ENCODE measurements at places on chromosomes 11 and 22.

- no peak for DNase-seq
These were observed 29.8 kb downstream of the SIK3 start for GRCh38 chr11:117068303-117068860.

- DNase-seq, result no peak
These were observed 122.9 kb downstream of the MAML2 start for GRCh38 chr11:96219981-96220623.

DNA sequence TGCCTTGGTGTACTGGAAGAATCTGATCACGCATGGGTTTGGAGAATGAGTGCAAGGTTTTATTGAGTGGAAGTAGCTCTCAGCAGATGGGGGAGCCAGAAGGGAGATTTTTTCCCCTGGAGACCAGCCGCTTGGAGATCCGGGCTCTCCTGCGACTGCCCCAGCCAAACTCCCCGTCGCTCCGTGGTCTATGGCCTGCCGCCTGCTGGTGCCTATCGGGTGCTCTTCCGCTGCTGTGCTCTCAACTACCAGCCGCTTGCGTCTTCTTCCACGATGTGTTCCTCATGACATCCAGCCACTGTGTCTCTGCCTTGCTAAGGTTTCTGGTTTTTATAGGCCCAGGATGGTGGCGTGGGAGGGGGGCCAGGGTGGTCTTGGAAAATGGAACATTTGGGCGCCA lies 145.6 kb upstream of the UBASH3B start:
- no peak for DNase-seq

- no peak for DNase-seq
These were observed 7.4 kb downstream of the PLXNB2 start for GRCh38 chr22:50299785-50300619.

DNA sequence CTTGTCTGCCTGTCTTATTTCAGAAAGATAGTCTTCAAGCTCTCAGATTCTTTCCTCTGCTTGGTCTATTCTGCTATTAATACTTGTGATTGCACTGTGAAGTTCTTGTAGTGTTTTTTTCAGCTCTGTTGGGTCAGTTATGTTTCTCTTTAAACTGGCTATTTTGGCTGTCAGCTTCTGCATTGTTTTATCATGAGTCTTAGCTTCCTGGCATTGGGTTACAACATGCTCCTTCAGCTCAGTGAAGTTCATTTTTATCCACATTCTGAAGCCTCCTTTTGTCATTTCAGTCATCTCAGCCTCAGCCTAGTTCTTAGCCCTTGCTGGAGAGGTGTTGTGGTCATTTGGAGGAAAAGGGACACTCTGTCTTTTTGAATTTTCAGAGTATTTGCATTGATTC lies 15.5 kb upstream of the DEPDC7 start:
- DNase-seq, result no peak

DNA sequence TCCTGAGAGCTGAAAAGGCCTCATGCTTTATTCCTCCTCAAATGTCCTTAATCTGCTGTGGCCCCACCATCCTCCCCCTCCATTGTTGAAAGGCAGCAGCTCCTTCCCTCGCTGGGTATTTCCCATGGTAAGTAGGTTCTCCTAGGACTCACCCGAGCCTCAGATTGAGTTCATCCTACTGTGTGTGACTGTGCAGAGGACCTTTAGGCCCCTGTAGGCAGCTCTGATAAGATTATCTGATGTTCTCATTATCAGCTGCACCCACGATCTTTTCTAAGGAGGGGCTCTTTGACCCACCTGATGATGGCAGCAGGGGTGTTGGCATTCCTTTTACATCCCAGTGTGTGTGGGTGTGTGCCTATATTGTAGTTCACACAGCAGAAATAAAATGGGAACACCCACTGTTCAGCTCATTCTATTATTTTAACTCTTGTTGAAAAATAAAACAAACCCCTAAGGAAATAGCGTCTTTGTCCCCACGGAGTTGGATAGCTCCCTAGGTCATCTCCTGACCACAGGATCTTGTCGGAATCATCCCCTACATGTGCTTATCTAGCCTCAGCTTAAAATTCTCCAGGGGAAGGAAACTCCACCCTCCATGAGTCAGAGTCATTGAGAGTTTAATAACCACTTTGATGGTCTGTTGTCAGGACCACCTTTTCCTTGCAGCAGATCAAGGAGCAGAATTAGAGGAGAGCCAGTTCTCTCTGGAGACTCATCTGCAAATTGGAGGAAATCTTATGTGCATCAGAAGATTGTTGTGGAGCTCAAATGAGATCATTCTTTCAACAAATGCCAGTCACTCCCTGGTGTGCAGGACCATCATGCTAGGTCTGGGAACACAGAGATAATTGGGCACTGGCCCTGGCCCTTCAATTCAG lies 19.3 kb downstream of the ENDOD1 start:
- no peak for DNase-seq

DNA sequence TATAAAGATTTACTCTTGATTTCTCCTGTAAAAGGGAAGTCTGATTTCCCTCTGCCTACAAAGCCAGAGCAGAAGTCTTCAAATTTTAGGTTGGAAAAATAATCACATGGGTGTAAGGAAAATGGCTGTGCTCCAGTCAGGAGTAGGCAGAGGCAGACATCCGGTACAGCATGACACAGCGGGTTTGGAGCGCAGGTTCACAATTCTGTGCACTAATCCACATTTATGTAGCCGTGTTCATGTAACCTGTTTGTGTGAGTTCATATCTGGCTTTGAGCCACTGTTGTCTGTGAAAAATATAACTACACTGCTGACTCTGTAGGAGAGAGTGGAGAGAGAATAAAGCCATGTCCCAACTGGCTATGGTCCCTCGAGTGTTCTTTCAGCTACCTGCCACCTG lies 248.0 kb downstream of the CASP12 start:
- no peak for DNase-seq

GRCh38 chr22:42172773-42173172 lies 42.2 kb upstream of the CYP2D6 start:
- DNase-seq, result no peak

DNA sequence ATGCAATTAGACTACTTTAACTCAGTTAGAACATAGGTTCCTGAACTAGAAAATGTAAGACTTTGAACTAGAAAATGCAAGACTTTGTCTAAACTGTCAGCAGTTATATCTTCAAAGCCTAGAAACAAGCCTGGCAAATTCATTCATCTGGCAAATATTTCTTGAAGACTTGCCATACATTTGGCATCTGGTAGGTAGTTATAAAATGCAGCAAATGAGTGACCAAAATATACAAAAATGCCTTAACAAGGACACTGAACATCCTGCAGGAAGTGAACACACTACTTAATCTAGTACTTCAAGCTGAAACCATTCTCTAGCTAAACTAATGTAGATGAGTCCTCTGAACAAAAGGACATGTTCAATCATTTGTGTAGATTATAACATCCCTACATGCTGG lies 84.7 kb upstream of the SCUBE2 start:
- DNase-seq, result no peak

DNA sequence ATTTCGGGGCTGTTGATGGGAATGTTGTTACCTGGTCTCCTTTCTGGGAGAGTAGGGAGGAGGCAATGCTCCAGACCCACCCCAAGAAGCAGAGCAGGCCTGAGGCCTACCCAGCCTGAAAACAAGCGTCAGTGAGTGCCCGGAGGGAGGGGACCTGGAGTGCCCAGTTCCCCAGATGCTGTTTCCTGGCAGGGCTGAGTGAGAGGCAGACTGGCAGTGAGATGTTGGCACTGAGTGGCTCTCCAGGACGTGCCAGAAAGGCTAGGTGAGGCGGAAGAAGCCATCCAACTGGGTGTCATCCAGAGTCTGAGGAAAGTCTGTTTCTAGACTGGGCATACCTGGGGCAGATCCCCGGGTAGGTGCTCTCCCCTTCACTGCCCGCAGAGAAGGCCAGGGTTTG lies 1.3 kb downstream of the POU2F3 start:
- no peak for DNase-seq

Measured in activated effector memory CD4-positive, alpha-beta T cell treated with Interleukin-2 at 50 U/mL for 16 hours (primary cell).